ENCODE measurements at places on chromosomes 2 and 18.

DNA sequence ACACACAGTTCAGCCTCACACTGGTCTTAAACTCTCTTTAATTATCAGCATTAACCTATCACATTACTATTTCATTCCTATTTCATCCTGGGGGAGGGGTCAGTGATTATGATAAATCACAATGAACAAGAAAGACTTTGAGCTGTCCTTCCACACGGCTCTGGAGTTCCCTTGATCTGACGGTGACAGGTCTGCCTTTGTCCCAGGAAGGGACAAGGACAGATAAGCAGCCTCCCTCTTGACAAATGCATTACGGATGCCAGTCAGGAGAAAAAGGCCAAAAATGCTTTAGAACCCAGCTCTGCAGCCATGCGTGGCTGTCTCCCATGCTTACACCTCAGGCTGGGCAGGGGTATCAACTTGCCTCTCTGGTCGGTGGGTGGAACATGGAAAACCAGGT, 281.7 kb downstream of the BCL11A start:
- DNase-seq: no peak

DNA sequence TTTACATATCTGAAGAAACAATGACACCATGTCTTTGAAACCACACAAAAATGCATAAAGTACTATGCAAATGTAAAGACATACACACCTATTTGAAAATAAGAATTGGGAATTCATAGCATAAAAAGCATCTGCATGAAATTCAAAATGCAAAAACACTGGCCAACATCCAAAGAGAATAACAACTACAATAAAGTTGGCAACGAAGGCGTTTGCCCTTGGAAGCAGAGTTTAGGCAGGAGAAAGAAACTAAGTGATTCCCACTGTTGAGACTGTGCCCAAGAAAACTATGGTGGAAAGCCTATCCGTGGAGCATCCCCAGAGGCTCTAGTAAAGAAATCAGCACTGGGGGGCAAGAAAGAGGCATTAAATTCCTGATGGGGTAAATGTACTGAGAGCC, 292.8 kb downstream of the RIT2 start:
- DNase-seq: no peak

- no peak for DNase-seq
Measured at GRCh38 chr18:23257686-23258565, 122.6 kb downstream of the CABLES1 start.

DNA sequence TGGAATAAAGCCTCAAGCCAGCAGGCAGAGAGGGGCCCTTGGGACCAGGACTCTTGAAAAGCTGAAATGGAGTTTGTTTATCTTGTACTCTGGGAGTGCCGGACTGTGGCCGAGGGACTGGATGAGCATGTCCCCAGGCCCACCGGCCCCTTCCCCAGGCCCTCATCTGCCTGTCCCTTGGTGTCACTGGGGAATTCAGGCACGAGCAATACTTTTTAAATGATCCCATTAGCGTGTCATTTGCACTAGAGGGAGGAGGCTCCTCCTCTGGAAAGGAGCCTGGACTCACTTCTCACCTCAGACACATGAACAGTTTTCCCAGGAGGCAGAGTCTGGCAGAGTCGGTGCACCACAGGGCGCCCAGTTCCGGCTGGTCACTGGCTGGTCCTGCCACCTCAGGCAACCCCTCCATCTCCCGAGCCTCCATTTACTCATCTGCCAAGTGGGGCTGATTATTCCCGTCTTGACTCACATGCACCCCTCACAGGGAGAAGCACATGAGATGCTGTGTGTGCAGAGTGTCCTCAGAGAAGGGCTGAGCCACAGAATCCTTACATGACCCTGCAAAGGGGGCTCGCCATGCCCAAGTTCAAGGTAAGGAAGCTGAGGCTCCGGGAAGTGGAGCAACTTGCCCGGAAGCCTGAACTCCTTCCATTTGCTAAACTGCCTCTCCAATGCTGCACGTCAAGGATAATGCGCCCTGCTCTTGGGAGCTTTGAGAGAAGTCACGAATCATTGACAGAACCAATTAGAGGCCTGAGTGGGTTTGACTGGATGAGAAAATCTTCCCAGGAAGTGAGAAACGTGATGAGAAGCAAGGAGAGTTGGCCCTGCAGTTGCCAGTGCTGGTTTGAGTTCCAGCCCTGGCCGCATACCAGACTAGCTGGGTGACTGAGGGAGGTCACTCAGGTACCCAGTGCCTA, 26.7 kb downstream of the CIB4 start:
- DNase-seq: no peak

- DNase-seq: no peak
Measured at GRCh38 chr2:52818958-52819357, 948.6 kb upstream of the CHAC2 start.

Measured in OCI-LY7 (cell line).